GF-D8 (cell line): ENCODE measurements at places on chromosomes 12 and 14.

- no peak for DNase-seq
Observed at GRCh38 chr14:33596211-33597080, 354.4 kb downstream of the EGLN3 start.

GRCh38 chr12:68943848-68944247 lies 10.9 kb upstream of the CPM start:
- DNase-seq, result no peak

DNA sequence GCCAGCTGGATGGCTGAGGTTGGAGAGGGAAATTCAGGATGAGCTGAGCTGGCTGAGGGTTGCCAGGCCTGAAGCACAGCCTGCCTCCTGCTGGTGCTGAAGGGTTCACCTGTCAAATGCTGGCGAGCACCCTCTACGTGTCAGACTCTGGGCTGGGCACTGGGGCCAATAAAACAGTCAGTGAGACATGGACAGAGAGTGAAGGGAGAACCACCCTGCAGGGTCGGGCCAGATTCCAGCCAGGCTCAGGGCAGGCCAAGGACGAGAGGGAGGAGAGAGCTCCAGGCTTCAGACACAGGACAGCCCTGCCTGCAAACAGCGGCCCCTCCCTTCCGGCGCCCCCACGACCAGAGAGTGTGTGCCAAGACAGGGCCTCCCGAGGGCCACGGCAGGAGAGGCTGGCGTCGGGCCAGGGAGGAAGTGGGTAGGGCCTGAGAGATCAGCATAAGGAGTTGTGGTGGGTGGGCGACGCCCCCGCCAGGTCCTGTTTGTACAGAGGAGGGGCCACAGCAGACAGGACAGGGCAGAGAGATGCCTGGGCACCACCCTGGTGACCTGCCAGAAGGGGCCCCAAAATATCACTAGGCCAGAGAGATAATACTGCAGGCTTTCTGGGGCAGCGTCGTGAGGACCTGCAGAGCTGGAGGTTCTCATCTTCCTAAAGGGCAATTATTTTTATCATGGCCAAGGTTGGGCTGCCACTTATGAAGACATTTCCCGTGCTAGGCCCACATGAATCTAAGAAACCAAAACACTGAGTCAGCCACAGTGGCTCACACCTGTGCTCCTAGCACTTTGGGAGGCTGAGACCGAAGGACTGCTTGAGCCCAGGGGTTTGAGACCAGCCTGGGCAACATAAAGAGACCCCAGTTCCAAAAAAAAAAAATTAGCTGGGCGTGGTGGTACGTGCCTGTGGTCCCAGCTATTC lies 73.1 kb upstream of the GPR68 start:
- peak; percentile 22 for DNase-seq

DNA sequence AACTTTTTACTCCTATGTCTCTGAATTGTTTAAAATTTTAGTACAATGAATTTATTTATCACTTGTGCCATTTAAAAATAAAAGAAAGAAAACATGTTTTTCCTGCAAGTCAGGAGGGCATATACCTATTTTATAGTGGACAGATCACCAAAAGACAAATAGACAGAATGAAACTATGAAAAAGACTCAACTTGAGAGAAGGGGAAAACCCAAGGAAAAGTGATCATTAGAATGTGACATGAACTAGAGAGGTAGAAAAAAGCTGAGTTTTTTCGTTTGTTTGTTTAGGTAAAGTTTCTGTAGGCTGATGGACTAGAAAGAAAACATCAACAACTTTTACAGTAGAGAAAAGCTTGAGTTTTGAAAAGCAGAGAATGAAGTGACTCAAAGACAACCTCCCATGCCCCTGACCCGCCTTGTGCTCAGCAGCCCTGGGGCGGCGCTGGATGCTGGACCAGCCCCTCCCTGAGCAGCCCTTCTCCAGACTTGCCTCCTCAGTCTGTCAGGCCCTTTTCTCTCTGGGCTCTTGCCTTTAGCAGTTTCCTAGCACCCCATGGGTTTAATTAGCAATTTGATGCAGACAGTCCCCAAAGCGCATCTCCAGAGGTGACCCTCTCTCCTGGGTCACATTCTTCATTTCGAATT lies 95.1 kb upstream of the ARID2 start:
- DNase-seq, result no peak

- no peak for DNase-seq
Observed at GRCh38 chr14:50095895-50096294, 20.5 kb downstream of the VCPKMT start.

- DNase-seq, result no peak
Observed at GRCh38 chr12:102408487-102409297, 71.7 kb downstream of the IGF1 start.

DNA sequence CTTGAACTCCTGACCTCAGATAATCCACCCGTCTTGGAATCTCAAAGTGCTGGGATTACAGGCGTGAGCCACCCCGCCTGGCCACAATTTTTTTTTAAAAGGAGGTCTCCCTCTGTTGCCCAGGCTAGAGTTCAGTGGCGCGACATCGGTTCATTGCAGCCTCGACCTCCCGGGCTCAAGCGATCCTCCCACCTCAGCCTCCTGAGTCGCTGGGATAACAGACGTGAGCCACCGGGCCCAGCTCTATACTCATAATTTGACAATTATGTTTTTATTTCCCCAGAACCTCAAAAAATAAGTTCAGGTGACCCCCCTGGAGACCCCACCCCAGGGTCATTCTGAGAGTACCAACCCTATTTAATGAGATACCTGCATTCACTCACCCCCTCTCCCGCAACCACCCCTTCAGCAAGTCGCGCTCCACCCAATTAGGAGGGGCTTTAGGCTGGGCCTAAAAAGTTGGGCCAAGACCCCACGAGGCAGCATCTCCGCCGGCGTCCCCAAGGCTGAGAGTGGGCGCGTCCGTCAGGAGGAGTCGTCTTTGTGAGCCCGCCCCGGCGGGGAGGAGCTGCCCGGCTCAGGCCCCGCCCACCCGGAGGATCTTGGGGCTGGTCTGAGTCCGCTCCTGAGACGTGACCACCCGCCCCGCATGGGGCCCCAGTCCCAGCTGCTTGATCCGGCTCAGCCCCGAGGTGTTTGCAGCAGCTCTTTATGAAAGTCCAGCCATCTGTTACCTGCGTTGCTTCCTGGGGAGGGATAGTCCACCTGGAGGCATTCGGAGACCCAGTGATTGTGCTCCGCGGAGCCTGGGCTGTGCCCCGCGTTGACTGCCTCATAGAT lies at the start of gene ANKRD33:
ANKRD33 (plus strand) TSS at position 628 of the 840 bp plus-strand sequence; CDS start at position 712, 84 bp downstream.
- DNase-seq, result no peak

- DNase-seq, result no peak
Observed at GRCh38 chr12:127925971-127926370, 341.0 kb upstream of the TMEM132C start.

DNA sequence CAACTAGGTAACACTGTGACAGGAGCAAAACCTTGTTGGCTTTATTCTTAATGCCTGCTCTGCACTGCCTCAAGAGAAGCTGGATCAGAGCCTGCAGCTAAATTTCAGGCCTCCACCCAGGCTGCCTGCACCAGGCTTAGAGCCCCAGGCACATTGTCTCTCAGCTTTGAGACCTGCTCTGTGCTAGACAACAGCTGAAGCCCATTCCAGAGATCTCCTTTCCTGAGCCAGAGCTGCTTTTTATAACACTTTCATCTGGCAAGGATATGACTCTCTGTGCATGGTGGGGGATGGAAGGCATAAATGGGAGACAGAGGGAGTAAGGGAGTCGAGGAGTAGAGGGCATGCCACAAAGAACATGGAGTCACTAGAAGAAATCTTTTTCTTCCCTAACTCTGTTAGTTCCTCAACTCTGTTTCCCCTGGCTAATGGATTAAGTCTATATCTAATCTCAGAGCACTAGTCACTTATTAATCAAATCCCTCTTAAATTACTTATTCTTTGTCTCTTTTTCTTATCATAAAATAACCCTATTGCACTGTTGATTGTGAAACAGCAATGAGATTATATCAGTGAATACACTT lies 27.1 kb upstream of the LUM start:
- no peak for DNase-seq

- no peak for DNase-seq
Observed at GRCh38 chr12:12273291-12273957, 6.6 kb upstream of the LRP6 start.
